ENCODE measurements at places on chromosomes 5 and 9.
A peak's percentile ranks its signal among the peaks of the same experiment; 100 is the strongest.

DNA sequence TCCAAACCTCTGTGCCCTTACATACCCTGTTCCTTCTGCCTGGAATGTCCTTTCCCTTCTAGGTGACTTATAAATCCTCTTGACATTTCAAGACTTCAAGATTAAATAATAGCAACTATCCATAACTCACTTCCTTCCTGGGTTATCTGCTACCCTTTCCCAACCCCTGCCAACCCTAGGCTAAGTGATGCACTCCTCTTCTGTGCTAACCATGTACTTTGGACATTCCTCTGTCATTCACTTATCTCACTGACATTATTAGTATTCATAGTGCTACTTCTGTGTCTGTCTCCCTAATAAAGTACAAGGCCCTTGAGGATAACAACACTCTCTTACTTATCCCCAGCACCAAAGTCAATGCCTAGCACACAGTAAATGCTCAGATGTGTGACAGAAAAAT is 307.1 kb downstream of the ENC1 start:
- no peak for DNase-seq

DNA sequence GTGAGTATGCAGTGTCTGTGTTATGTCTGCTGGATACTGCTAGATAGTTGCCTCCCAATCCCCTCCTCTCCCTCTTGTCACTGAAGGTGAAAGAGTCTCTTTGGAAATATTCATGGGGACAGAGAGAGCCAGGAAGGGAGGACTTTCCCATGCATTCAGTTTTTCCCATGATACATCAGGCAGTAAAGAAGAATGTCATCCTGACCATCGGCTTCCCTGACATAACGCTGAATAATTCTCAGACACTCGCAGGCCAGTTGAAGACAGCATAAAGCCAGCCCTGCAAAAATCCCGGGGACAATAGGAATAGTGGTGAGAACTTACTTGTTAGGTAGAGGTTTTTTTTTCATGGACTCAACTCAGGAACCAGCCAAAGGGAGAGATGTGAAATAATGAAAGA is 58.1 kb downstream of the KLF4 start:
- DNase-seq: no peak

GRCh38 chr5:57259704-57260103 is 85.8 kb downstream of the GPBP1 start:
- DNase-seq: no peak

DNA sequence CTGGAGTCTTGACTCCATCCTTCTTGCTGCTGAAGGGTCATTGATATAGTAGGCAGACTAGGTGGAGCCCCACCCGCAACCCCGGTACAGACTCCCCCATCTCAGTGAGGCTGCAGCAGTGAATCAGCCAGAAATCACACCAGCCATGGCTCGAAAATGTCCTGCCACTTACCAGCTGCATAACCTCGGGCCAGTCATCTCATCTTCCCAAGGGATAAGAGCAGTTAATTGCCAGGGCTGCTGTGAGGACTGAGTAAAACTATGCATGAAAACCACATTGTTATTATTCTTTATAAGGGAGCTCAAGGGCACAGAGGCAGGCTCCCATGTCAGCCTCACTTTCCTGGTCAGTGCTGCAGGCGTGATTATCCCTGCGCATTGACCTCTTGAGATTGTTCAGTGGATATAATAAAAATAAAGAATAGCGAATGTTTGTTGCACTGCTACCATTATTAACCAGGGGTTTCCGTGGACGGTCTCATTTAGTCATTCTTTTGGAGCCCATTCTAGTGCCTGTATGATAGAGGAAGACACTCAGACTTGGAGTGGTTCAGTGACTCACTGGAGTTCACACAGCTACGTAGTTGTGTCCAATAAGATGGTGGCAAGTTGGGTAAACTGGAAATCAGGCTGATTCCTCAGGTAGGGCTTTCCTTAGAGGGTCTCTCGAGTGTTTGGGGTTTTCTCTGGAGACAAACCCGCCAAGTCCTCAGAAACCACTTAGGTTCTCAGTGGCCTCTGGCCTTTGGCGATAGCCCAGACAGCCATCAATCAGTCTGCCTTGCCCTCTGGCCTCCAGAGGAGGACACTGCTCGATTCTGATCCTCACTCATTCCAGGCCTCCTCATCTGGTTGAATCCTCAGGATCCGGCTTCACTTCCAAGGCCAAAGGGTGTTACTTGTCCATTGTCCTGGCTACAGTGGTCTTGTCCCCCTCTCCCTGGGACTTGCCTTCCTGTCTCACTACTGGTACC is 39.9 kb downstream of the COL15A1 start:
- no peak for DNase-seq

DNA sequence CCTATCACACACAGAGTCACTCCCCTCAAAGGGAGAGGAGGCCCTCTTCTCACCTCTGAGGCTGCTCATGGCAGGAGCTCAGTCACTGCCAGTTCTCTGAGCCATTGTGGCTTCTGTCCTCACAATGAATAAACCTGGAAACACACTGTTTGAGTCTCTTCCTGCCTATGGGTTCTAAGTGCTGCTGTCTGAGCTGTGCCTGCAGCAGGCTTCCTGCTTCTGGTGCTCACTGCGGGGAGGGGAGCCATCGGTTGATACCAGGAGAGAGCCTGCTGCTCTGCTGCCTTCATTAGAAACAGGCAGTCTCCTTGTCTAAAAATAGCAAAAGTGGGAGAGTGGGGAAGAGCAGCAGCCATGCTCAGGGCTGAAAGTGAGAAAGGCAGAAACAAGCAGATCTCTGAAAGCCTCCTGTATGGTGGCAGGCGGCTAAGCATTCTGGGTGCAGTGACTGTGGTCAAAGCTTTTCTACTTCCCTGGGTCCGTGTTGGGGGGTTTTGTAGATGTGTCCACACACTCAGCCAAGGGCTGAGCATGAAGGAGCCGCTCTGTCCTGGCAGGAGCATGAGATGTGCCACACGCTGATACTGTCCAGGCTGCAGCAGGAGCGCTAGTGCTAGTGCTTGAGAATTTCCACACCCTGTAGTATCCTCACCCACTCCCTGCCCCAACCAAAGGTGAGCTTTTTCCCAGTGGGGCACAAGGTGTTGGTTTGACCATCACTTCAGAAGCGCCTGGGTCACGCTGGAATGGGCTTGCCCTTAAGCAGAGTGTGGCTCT is 34.2 kb downstream of the PRKACG start:
- DNase-seq: no peak

DNA sequence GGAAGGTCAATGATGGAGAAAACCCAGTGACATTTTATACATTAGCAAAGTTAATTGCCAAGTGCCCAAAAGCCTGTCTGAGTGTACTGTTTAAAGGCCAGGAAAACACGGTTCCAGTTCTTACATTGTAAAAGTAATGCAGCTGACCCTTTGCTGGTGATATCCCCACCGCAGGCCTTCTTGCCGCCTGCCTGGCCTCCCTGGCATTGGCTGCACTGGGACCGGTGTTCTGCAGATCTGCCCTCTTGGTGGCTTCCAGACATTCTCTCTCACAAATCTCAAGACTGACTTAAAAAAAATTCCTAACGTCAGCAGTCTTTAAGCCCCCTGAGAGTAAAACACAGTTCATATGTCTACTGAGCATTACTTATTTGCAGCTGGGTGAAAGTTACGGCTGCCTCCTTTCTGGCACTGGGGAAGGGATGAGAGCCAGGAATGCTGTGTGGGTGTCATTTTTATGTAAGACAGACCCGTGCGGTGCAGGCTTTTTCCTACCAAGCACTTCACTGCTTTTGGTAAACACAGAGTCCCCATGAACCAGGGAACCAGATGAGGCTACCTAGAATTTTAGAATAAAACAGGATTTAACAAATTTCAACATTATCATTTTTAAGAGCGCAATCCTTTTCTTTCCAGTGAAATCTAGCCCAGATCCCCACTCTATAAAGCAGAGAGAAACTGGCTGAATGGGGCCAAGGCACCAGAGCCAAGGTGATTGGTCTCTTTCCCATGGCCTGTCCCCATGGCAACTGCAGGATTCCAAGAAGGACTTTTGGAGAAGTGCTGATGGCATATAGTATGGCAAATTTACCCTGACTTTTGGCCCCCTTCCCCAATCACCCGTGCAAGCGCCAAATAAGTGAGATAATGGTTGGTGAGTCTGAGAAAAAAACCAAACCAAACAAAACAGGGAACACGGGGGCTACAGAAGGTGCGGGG is 80.8 kb downstream of the LMNB1 start:
- DNase-seq: no peak

DNA sequence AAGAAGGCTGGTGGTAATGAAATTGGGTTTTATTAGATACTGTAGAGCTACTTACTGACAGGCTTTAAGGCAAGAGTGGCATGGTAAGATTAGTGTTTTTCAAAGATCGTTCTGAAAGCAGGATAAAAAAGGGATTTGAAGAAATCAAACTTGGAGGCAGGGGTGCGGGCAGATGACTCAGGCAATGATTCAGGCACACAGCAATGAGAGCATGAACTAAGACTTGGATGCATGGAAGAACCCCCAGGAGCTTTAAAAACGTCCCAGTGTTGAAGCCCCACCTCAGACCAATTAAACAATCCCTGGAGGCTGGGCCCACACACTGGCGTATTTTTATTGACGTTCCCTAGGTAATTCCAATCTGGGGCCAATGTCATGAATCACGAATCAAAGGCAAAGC is 102.5 kb downstream of the SREK1 start:
- DNase-seq: no peak

DNA sequence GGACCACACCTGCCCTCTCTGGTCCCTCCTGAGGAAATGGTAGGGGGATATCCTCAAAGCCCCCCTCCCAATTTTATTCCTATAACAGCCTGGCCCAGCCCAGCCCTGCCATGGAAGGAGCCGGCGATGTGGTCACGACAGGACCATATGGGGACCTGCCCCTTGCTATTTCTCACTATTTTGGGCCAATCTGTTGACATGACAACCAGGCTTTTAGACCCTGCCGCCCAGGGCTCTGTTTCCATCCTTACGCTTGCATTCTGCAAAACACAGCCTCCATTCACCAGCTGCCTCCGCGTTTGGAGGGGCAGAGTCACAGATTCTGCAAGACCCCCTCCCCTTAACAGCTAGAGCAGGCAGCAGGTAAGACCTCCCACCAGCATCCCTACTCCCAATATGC is 112.2 kb downstream of the GABBR2 start:
- no peak for DNase-seq

DNA sequence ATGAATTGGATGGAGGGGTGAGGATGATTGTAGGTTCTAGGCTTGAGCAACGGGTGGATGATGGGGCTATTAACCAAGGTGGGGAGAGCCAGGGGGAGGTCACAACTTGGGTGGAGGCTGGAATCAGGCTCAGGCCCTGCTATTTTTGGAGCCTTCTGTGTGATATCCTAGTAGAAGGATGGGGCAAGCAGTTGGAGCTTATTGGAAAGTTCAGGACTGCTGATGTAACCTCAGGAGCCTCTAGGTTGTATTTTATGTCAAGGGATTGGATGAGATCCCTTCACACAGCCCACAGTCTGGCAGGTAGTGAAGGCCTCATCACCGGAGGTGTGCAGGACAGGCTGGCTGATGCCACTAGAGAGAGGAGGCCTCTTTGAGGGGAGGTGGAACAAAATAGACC is 11.2 kb upstream of the RPS14 start:
- no peak for DNase-seq

DNA sequence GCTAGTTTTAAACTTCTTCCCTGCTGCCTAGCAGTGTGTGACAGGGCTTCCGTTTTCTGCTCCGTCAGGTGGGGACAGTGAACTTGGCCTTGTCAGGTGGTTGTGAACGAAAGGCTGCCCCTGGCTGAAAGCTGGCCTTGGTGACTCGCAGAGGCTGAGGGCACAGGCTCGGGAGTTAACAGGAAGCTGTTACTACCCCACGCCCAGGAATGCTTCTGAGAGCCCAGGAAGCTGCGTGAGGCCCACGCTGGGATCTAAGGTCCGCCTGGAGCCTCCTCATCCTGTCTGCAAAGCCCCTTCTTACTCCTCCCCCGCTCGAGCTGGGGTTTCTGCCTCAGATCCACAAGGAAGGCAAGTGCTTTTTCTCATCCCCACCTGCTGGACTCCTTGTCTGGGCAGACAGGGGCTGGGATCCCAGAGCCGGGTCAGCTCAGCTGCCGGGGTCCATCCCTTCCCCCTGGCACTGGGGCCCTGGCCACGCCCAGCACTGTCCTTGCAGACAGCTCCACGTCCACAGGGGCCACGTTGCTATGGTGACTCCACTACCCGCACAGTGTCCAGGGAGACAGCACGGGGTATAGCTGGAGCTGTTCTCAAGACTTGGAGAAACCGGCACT is 124.7 kb upstream of the TBC1D2 start:
- DNase-seq: peak; percentile 15

GRCh38 chr9:88873635-88874034 is 117.6 kb upstream of the S1PR3 start:
- DNase-seq: no peak

GRCh38 chr9:91214086-91214485 is 147.6 kb downstream of the AUH start:
- DNase-seq: no peak

- no peak for DNase-seq
Measured at GRCh38 chr5:119105971-119106370, 35.1 kb downstream of the DMXL1 start.

- DNase-seq: no peak
Measured at GRCh38 chr5:140020601-140021177, 22.4 kb downstream of the NRG2 start.

- DNase-seq: no peak
Measured at GRCh38 chr9:126239515-126239914, 87.1 kb upstream of the MVB12B start.

GRCh38 chr9:1460143-1460769 is 410.1 kb downstream of the DMRT2 start:
- no peak for DNase-seq

DNA sequence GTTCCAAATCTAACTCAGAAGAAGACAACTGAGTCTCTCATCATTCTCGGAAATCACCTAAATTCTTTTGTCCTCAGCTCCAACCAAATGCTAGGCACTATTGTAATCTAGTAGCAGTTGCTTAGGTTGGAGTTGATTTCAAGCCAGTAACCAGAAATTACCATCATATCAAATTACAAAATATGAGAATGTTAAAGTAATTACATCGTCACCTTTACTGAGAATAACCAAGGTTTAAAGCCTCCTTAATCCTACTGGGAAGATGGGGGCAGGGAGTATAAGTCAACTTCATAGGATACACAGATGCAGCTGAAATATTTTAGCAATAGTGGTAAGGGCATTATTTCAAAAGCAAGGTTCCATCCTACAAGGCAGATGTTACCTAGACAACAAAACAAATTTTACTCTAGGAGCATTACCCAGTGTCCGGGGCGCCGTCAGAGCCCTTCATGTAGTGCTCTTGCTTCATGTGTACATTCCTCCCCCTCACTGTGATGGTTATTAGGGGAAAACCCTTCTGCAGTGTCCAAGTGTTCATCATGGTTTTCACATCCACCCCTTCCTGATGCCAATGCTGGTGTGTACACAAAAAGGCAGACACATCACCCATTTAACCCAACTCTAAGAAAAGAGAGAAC is 19.5 kb downstream of the ERAP1 start:
- no peak for DNase-seq
